A673 (cell line): ENCODE measurements at places on chromosomes 11 and 22. TPM values are rescaled to one million over a fixed set of nuclear protein-coding genes. Genes with fewer than 3 reads are reported as not detected.

C11orf91 gene
- not detected in 2 replicates for total RNA-seq

C11orf97 gene
- total RNA-seq, result not detected in 2 replicates

TCN1 gene
- not detected in 2 replicates for total RNA-seq

GLYAT gene
- total RNA-seq, result 0.39 TPM in 1 of 2 replicates, not detected in the other

THRSP gene
- not detected in 2 replicates for total RNA-seq

PRPF19 gene
- total RNA-seq, result 200 and 204 TPM in 2 replicates

SEC14L2 gene
- total RNA-seq, result 14.4 and 19.4 TPM in 2 replicates

MUC5AC gene
- not detected in 2 replicates for total RNA-seq

C22orf42 gene
- not detected in 2 replicates for total RNA-seq

FREY1 gene
- 3.3 and 3.8 TPM in 2 replicates for total RNA-seq

C11orf52 gene
- 1.4 and 1.5 TPM in 2 replicates for total RNA-seq

CHEK2 gene
- total RNA-seq, result 53.7 and 65.8 TPM in 2 replicates

DEUP1 gene
- not detected in 2 replicates for total RNA-seq

RIBC2 gene
- total RNA-seq, result 13.2 and 14.9 TPM in 2 replicates

SCUBE2 gene
- 1.1 and 1.4 TPM in 2 replicates for total RNA-seq

OR52H1 gene
- total RNA-seq, result not detected in 2 replicates

OR4A15 gene
- not detected in 2 replicates for total RNA-seq

DEFB131B gene
- not detected in 2 replicates for total RNA-seq

APOBEC3C gene
- total RNA-seq, result 12.9 and 13.0 TPM in 2 replicates

LAMTOR1 gene
- total RNA-seq, result 90.9 and 101 TPM in 2 replicates

KLHDC7B gene
- total RNA-seq, result 1.4 and 1.6 TPM in 2 replicates

ACRV1 gene
- total RNA-seq, result not detected in 2 replicates
